ENCODE measurements at places on chromosomes 13 and 19.

- peak; percentile 69 for DNase-seq
Measured at GRCh38 chr19:51470966-51471365, 7.4 kb upstream of the CEACAM18 start.

- DNase-seq, result no peak
Measured at GRCh38 chr13:59472134-59472533, 691.6 kb downstream of the DIAPH3 start.

DNA sequence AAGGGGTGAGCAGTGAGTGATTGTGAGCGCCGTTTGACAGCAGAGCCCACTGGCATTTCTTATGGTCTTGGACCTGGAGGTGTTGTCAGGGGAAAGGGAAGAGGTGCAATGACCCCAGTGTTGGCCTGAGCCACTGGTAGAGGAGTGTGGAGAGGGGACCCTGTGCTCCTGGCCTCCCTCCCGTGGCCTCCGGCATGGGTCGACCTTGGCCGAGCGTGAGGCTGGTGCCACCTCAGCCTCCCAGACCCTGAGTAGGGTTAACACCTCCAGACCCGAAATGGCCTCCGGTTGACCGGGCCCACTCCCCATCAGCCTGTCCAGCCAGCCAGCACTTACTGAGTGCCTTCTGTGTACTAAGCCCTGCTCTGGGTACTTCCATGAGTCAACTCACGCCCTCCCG is 6.5 kb downstream of the TRAPPC5 start:
- DNase-seq, result no peak

DNA sequence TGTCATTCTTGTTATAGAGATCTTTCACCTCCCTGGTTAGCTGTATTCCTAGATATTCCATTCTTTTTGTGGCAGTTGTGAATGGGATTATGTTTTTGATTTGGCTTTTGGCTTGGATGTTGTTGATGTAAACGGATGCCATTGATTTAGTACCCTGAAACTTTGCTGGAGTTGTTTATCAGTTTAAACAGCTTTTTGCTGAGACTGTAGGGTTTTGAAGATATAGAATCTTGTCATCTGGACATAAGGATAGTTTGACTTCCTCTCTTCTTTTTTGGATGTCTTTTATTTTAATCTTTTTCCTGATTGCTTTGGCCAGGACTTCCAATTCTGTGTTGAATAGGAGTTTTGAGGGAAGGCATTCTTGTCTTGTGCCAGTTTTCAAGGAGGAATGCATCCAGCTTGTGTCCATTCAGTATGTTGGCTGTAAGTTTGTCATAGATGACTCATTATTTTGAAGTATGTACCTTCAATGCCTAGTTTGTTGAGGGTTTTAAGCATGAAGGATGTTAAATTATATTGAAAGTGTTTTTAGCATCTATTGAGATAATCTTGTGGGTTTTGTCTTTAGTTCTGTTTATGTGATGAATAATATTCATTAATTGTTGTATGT is 16.8 kb downstream of the ZNF431 start:
- DNase-seq, result no peak

DNA sequence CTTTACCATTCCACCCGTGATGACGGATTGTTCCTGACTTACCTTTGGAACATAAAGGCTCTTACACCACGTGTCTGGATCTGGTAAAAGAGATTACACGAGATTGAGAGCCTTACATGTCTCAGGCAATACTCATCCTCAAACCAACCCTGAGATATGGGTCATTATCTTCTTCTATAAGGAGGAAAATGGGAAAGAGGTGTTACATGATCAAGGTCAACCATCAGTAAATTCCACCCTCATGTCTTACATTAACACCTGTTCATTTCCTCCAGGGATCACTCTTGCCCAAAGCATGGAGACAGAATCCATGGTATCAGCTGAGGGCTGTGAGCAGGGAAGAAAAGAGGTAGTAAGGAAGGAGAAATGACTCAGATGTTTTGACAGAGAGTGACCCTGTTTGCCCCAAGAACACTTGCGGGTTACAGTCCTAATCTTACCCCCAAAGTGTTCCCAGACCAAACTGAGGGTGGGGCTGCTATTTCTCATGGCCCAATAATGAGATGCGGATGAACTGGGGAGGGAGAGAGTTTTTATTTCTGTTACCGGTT is 19.6 kb downstream of the LILRB4 start:
- peak; percentile 65 for DNase-seq

DNA sequence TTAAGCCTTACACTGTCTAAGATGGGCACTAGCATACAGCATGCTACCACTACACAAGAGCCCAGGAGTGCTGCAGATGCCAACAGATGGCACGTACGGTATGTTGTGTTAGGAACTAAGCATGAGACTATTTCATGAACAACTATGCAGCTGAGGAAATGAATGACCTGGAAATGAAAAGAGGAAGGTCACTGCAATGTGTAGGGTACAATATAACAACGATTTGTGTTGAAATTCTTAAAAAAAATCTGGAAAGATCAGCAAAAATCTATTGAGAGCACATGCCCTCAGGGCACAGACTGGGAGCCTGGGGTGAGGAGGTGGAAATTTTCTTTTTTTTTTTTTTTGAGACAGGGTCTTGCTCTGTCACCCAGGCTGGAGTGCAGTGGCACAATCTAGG is 14.4 kb downstream of the HAUS8 start:
- DNase-seq, result peak; percentile 70

DNA sequence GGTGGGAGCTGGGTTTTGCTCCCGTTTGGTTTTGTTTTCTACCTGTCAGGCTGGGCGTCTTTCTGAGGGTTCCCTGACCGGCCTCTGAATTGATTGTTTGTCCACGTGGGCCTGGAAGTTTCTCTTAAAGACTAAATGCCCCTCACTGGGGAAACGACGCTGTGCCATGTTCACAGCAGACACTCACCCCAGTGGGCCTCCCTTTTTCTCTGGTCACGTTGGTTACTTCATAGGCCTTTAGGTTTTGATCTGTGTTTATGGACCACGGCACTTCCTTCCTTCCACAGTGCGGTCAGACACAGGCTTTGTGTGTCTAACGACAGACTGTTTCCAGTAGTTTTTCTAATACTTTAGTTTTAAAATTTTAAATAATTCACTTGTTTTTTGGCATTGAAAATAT is 20.1 kb upstream of the NDUFS7 start:
- DNase-seq, result peak; percentile 29

- no peak for DNase-seq
Measured at GRCh38 chr19:3538965-3539755, at the start of gene TEKTIP1. TSS of gene TEKTIP1 (plus strand) at chr19:3539174. CDS start at chr19:3539178, 4 bp downstream.

DNA sequence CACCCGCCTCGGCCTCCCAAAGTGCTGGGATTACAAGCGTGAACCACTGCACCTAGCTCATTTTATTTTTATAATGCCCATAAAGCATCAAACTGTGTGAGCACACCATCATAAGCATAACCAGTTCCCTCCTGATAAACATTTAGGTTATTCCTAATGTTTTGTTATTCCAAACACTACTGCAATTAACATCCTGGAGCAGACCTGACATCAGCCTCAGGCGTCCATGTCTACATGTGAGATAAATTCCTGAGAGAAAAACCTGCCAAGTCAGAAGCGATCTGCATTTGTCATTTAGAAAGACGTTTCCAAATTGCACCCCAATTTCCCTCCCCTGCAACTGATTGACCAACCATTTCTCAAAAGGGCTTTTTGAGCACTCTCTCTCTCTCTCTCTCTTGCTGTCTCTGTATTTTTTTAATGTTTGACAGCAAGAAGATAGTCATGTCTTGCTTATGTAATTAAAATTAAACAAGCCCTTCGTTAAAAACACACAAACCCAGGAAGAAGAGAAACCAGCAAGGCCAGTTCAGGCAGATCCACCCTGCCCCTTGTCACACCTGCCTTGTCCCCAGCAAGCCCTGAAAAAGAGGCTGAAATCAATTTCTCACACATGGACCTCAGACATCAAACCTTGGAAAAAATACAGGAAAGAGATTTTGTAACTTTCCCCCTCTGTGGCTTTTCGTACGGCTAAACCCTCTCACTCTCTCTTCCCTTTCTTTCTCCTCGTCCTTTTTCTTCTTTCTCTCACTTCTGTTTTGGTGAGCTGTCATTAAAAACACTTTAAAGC is 9.9 kb downstream of the LYPD3 start:
- DNase-seq, result peak; percentile 36

All from inflammatory macrophage treated with lipopolysaccharide for 4 hours (primary cell).